Stimulated activated CD8-positive, alpha-beta memory T cell treated with anti-CD3 and anti-CD28 coated beads, Interleukin-15, amount 100 ng/mL, for 48 hours (primary cell): ENCODE measurements at places on chromosomes 13 and 19.

- no peak for DNase-seq
These were observed 764.4 kb downstream of the LIG4 start for GRCh38 chr13:107450931-107451330.

DNA sequence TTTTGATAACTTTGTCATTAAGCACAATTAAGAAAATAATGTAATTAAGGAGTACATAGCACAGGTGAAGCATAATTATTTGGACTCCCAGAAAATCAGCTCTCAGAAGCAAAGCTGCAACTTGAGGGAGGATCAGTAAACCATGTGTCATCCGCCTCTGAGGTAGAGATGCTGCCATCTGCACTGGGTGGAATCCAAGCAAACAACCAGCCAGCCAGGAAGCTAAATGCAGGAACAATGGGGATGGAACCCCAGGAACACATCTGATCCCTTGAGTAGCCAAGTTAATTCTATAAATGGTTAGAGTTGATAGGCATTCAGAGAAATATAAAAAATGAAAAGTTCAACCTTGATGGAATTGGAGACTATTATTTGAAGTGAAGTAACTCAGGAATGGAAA lies 520.2 kb downstream of the RFC3 start:
- DNase-seq: no peak

DNA sequence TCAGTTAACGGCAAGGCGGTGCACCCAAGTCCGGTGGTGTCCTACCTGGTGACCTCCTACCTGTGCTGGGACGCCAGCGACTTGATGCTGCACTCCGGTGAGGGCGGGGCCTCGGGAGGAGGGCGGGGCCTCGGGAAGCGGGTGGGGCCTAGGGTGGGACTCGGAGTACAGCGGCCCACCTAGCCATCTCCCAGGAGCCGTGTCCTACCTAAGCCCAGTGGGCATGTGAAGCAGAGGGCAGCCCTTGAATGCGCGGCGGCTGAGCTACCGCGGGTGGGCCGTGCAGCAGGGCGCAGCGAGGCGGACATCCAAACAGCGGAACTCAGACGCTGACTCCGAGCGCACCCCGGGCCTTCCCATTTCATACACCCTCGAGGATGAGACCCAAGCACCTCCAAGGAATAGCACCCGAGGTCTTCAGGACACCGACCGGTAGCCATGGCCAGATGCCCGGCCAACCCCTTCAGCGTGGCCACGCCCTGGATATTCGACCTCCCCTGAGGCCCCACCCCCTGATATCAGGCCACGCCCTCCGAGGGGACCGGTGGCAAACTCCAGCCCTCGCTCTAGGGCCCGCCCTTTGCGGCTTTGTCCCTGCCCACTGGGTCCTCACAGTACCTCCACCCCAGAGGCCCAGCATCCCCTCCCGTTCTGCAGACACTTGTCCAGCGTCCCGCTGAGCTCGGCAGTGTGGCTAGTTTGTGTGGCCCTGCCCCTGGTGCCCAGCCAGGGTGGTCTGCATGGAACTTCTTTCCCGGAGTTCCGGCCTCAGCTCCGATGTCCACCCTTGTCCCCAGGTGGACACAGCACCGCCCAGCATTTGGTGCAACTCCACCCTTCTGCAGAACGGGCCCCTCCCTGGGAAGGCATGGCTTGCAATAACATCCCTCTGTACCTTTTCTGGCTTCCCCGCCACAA lies 5.4 kb downstream of the KLK1 start:
- peak; percentile 43 for DNase-seq

DNA sequence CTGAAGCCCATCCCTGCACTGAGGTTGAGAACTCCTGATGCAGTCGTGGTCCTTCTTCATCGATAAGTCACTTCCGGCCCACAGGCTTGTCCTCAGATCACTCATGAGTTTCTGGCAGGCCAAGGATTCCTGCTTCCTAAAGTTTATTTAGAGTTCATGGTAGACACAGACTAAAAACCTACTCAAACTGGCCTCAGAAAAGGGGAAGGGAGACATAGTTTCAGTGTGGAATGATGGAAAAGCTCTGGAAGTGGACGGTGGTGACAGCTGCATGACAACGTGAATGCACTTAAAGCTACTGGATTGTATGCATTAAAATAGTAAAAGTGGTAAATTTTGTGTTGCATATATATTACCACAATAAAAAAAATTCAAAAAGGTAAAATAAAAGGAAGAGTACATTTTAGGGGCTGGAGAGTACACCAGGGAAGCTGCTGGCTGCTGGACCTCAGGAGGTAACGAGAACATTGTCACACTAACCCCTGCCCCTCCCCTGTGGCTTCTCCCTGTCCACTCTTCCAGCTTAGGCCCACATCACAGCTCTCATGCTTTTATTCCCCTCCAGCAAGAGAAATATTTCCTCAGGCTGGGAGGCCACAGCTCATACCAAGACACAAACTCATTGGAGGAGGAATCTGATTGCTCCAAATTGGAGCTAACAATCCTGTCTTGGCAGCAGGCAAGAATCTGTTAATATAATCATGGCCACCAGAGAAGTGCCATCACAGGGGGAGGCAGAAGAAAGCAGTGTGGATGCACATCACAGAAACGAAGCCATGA lies 741.0 kb downstream of the UQCRFS1 start:
- no peak for DNase-seq

- DNase-seq: no peak
These were observed 16.2 kb downstream of the NUMBL start for GRCh38 chr19:40674291-40674690.

GRCh38 chr19:6995054-6995453 lies 26.2 kb downstream of the MBD3L2B start:
- DNase-seq: no peak

DNA sequence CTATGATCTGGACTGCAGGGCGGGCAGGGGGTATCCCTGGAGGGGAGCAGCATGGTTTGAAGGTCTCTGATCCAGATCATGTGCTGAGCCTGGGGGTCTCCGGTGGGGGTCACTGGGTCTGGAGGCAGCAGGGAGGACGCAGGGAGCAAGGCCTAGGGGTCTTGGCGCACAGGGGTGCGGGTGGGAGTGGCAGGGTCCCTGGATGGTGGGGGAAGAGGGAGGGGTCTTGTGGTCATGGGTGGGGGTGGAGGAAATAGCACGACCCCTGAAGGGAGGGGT lies 1.9 kb downstream of the BTBD2 start:
- no peak for DNase-seq

GRCh38 chr19:533364-534058 lies 2.0 kb downstream of the CDC34 start:
- DNase-seq: no peak

GRCh38 chr19:29297381-29297780 lies 84.4 kb upstream of the UQCRFS1 start:
- no peak for DNase-seq

- no peak for DNase-seq
These were observed 813 bp downstream of the ZNF296 start for GRCh38 chr19:45075301-45076028.

DNA sequence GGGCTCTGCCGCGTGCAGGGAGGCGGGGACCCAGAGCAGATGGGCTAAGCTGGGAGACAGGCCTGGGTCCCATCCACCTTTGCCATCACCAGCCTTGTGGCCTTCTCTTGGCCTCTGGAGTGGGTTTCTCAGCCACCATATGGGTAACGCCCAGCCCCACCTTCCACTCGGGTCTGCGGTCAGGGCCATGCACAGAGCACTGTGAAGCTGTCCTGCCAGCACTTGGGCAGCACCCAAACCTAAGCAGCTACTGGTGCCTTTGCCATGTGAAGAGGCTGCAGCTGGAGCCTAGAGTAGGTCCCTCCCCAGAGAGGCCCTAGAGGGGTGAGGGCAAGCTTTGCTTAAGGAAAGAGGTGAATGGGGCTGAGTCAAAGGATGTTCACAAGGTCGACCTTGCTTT lies 24.1 kb upstream of the NPAS1 start:
- DNase-seq: no peak

GRCh38 chr19:6723108-6723618 lies 2.7 kb upstream of the C3 start:
- no peak for DNase-seq

- DNase-seq: no peak
These were observed 326.6 kb downstream of the DIAPH3 start for GRCh38 chr13:59837101-59837500.

DNA sequence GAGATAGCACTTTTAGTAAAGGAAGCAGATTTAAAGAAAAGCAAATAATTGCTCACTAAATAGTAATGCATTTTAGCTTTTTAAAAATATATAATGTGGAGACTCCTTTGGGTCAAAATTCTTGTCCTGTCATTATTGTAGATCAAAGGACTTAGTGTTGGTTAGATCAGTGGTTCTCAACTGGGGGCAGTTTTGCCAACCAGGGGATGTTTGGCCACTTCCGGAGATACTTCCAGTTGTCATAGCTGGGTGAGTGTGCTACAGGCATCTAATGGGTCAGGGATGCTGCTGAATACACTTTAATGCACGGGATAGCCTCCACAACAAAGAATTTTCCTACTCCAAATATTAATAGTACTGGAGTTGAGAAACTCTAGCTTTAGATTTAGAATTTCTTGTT lies 126.8 kb downstream of the LMO7 start:
- DNase-seq: no peak

GRCh38 chr19:29704562-29705558 lies 10.2 kb downstream of the C19orf12 start:
- no peak for DNase-seq

GRCh38 chr19:10474962-10475451 lies 28.1 kb downstream of the KEAP1 start:
- no peak for DNase-seq

GRCh38 chr19:29681422-29682235 lies 16.4 kb downstream of the PLEKHF1 start:
- DNase-seq: no peak

GRCh38 chr19:4633140-4633967 lies 6.0 kb upstream of the TNFAIP8L1 start:
- peak; percentile 35 for DNase-seq

DNA sequence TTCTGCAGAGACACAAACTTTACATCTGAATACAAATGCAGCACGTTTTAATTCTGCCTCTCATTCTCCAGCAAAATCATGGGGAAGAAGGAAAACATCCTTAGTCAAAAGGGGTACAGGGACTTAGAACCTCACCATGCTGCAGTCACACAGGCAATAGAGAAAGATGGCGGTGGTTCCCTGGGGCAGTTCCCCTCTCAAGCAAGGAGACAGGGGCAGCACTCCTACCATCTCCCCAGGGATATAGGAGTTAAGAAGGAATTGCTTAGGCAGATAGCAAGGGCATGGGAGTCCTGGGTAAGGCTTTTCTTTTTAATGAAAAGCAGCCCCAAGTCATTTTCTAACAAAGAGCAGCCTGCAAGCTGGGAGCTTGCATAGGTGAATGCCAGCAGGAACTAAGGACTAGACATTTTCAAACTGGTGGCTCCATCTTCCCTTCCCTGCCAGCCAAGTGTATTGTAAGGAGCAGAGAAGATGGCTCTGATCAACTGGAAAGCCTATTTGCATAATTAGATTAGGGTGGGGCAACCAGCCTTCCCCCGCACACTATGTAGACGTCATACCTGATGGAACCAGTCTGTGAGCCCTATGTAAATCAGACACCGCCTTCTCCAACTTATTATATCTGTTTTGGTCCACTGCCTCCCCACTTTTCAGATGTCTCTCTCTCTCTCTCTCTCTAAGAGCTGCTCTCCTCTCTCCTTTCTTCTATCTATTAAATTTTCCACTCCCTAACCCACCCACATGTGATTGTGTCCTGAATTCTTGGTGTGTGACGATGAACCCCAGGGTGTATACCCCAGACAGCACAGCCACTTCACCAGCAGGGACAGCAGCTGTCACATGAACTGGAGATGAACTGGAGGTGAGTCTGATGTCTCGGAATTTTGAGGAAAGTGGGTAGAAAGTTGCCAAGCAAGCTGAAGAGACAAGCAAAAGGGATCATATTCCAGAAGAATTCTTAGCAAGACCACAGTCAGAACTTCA lies 514.5 kb downstream of the IRS2 start:
- no peak for DNase-seq

- DNase-seq: no peak
These were observed 380.1 kb downstream of the EFNB2 start for GRCh38 chr13:106155411-106155810.

GRCh38 chr19:54614726-54615125 lies 15.6 kb upstream of the LILRB1 start:
- DNase-seq: no peak

DNA sequence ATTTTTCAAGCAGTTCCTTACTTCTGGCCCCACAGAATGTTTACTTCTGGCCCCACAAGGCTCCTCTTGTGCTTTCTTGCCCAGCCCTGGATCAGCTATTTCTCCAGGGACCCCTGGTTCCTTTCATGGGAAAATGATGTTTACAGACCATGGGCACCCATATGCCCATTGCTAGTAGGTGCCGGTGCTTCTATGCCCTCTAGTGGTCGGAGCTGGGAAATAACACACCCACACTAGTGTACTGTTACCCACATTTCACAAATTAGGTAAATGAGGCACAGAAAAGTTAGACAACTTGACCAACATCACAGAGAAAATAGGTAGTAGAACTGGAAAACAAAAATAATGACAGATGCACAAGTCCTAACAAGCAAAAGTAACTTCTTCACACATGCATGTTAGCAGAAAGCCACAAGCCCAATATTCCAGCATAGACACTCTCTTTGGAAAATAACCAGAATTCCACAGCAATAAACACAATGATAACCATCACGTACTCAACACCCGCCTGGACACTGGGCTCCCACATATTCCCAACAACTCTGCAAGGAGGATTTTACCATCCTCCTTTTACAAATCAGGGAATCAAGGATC lies 1.3 kb upstream of the CEACAM6 start:
- peak; percentile 45 for DNase-seq

DNA sequence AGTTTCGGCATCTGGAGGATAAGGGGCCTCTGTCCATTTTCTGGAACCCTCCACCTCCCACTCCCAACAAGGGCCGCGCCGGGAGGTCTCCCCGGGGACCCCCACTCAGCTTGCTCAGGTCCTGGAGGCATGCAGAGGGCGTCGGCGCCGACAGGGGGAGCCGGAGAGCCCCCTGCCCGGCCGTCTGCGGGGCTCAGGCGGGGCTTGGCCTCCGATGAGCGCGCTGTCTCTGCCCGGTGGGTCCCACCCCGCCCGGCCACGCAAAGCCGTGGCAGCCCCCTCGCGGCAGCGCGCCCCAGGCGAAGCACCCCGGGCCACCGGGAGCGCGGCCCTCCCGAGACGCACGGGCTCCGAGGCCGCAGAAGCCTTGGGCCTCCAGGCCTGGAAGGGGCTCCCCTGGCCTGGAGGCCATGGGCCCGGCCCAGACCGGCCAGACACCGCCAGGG lies 149.7 kb upstream of the ZNF536 start:
- DNase-seq: no peak

DNA sequence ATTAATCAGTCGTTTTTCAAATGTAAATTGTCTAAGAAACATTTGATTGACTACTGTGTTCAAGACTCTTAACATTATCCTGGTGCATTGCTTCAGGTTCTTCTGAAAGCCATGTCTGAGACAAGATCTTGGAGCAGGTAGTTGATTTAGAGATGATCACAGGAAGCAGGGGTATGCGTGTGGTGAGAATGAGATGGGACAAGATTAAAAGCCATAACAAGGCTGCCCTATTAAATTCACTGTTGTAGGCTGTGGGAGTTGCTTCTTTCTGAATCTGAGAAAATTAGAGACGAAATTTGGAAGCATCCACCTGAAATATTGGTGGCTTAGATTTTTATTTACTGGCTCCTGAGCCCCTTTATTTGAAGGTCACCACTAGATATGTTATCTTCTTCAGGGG lies 687.4 kb upstream of the SLITRK6 start:
- no peak for DNase-seq

GRCh38 chr19:873084-873483 lies 13.6 kb downstream of the CFD start:
- DNase-seq: peak; percentile 57

GRCh38 chr19:10701955-10702525 lies 801 bp downstream of the QTRT1 start:
- no peak for DNase-seq
